CD4-positive, alpha-beta T cell treated with Interleukin-21 for 1 hour (primary cell): ENCODE measurements at places on chromosomes 7 and 10.

DNA sequence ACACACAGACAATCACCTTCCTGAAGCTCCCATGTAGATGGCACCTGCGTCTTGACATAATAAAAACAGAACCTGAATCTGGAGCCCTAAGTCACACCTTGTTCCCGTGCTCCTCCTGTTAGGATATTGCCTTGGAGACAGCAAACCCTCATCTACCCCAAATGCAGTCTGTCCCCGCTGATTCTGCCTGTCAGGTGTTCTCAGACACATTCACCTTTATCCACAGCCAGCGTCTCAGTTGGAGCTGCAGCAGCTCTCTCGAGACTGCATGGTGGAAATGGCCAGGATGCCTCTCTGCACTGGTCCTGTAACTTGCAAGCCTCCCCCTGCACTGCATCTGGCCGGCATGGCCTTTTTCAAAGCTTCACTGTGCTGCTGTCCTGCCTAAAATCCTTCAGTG, 218.0 kb upstream of the ZNF32 start:
- no peak for DNase-seq

GRCh38 chr7:87359366-87359765, 13.9 kb downstream of the CROT start:
- no peak for DNase-seq

DNA sequence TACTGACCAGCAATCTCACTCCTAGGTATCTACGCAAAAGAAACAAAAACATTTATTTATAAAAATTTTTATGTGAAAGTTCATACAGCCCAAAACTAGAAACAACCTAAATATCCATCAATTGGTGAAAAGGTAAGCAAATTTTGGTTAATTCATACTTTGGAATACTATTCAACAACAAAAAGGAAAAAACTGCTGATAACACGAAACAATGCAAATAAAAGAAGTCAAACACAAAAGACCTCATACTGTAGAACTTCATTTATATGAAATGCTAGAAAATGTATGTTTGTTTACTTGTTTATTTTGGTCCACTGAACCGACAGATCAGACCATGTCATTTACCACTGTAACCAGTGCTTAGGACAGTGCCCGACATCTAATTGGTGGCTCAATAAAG, 60.3 kb downstream of the USP6NL start:
- no peak for DNase-seq

DNA sequence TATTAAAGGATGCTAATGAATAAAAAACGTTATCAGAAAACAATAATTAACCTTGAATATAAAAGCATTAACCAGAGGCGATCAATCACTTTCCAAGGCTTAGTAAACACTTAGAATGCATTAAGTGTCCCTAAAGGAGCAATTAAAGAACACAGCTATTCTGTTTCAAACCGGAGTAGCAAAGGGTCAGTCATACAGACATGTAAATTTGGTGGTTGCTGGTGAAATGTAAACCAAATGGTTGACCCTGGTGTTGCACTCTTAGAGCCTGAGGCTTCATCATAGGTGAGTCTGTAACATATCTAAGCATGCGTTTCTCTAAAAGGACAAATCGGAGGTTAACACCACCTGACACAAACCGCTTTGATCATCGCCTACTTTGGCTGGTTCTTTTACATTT, 1280.1 kb downstream of the TYW1 start:
- no peak for DNase-seq

- DNase-seq = no peak
Observed at GRCh38 chr7:105157278-105157677, 143.3 kb downstream of the KMT2E start.

DNA sequence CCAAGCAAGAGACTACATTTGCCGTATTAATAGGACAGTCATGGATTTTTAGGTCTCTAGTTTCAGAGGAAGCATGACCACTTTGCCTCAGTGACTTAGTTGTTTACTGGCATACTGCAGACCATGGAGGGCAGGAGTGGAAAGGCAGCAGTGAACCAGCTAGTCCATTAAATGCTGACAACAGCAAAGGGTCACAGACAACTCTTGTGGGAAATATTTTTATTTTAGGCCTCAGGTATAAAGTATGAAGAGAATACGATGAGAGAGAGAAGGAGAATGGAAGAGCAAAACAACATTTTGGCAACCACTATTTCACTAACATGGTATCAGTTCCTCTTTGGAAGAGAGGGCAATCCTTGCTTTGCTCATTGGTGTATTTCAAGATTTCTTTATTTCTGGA, 118.0 kb downstream of the RELN start:
- DNase-seq = no peak

DNA sequence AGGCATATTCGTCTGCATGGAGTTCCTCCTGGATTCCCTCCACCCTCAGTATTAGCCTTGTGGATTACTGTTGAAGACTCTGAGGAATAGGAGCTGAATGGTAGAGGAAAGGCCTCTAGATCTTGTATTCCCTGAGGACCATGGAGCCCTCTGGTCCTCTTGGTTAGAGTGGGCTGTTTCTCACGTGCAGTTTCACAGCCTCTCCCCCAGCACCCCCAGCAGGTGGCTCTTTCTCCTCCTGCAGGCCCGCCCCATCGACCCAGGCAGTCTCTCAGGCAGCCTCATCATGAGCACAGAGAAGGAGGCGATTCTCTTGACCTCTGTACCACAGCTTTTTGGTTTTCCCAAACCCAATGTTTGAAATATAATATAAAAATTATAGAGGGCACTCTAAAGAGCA, 102.0 kb downstream of the WNT2 start:
- DNase-seq = no peak

DNA sequence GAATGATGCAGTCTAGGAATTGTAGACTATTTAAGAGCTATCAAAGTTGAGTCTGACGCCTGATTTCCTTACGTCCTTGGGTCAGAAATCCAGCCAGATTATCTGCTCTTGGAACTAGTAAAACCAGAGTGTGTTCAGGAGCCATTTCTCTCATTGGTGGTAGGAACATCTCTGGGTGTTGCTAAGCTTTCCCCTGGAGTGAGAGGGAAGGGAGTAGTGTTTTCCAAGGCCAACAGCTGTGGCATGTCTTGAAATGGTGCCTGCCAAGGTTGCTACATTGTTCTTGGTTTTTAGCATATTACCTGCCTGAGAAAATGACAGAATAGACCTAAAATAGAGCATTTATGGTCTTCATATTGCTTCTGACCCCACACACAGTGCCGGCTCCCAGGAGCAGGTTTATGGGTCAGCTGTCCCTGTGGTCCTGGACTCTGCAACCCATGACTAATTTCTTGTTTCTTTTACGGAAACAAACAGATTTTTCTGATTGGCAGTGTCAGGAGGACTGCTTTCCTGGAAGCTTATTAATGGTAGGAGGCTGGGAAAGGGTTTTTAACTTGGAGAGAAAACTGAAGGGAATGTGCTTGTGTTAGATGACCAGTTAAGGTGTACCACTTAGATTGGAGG, 17.5 kb downstream of the GBF1 start:
- DNase-seq = no peak

- no peak for DNase-seq
Observed at GRCh38 chr10:79230328-79230830, 116.9 kb upstream of the PPIF start.

DNA sequence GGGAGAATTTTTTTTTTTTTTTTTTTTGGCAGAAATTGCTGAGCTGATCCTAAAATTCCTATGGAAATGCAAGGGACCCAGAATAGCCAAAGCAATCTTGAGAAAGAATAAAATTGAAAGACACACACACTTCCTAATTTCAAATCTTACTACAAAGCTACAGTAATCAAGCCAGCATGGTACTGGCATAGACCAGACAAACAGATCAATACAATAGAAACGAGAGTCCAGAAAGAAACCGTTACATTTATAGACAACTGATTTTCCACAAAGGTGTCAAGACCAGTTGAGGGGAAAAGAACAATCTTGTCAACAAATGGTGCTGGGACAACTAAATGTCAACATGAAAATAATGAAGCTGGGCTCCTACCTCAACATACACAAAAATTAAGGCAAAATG, 34.5 kb downstream of the LARP4B start:
- DNase-seq = no peak

DNA sequence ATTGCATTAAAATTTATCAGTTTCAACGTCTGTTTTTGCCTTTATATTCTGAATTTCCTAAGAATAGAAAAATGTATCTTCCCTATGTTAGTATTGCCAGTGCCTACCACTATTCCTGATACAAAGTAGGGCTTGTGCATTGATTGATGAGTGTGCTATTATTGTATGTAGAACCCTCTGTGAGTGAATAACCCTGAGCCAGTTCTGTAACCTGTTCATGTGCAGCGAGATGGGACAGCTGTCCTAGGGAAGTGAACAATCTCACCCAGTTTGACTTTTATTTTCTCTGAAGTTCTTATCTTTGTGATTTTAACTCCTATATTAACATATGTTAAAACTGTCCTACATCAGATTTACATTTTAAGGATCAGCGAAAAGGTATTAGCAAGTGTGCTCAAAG, 178.4 kb upstream of the ADO start:
- DNase-seq = no peak

DNA sequence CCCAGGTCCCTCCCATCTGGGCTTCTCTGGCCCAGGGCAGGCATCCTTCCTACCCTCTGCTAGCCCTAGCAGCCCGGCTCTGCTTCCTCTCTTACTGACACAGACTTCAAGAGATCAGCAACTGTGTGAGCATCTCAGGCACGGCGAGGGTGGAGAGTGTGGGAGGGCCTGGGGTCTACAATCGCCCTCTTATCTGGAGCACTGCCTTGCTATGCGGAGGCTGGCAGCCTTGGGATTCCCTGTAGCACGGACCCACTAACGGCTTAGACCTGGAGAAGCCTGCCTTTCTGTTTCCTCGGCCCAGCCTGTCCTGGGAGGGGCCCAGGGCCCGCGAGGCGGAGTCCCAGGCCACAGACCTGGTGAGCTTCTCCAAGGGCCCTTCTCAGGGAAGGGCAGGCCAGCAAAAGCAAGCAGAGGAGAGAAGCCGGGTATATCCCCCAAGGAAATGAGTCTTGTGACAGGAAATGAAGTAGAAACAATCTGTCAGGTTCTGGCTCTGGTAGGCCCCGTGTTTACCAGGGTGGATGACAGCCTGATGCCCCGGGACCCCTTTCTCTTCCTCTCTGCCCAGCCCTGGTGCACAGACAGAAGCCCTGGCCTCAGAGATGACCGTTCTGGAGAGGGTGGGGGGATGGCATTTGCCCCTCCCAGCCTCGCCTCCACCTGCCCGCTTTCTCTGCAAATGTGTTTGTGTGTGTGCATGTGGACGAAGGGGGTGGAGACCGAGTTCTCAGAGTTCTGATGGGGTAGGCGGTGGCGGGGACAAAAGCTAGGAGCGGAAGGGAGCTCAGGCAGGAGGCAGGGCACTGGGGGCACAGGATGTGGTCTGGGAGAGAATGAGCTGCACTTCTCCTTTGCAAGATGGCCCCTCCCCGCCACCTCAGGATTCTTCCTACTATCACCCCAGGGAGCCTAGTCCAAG, 2.5 kb downstream of the LRCH4 start:
- DNase-seq = peak; percentile 69
